ENCODE measurements at places on chromosomes 4 and X.

- no peak for DNase-seq
Measured at GRCh38 chrX:317424-318067, 1.1 kb downstream of the GTPBP6 start.

DNA sequence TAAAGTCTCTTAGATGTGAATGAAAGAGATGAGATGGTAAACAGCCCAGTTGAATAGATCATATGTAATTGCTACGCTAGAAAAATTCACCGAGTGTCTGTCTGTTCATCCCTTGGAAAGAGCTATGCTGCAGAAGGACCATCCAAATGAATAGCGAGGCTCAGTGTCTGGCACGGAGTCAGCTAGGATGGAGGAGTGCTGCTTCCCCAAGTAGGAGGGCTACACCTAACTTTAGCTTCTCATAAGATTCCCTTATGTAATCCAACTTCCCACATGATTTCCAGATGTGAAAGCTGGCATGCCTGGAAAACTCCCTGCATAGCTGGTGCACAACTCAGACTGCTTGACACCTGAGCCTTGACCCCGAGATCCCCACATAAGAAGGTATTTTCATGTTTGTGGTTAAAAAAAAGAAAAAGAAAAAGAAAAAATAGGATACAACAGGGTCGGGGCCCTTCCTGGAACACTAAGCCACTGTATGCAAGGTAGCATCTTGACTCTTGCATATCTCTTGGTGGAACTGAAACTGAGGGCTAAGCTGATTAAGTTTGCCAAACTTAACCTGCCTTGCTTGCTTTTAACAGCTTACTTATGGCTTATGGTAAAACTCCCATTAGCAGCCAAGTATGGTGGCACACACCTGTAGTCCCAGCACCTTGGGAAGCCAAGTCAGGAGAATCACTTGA, 82.3 kb downstream of the FREM3 start:
- no peak for DNase-seq

- DNase-seq, result no peak
Measured at GRCh38 chr4:118773429-118773792, 62.5 kb downstream of the SEC24D start.

DNA sequence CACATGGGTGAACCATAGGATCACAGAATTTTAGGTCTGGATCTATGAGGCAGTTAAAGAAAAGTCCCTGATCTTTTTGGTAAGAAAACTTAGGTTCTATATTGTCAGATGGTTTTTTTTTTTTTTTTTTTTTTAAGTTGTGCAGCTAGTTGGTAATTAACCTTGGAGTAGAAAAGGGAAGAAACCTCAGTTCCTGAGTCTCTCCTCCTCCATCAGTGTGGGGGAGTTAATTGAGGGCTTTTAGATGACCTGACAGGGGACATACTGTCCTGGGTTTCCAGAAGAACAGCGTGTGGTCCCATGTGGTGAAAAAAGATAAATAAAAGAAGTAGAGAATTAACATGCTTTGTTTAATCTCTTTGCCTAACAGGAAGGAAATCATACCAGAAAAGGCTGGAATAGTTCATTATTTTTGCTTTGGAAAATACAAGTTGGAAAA, 123.7 kb downstream of the ARHGAP10 start:
- DNase-seq, result no peak

GRCh38 chr4:77921701-77922100, 59.1 kb downstream of the MRPL1 start:
- DNase-seq, result no peak

GRCh38 chrX:63746278-63746677, 38.7 kb downstream of the ARHGEF9 start:
- DNase-seq, result no peak

DNA sequence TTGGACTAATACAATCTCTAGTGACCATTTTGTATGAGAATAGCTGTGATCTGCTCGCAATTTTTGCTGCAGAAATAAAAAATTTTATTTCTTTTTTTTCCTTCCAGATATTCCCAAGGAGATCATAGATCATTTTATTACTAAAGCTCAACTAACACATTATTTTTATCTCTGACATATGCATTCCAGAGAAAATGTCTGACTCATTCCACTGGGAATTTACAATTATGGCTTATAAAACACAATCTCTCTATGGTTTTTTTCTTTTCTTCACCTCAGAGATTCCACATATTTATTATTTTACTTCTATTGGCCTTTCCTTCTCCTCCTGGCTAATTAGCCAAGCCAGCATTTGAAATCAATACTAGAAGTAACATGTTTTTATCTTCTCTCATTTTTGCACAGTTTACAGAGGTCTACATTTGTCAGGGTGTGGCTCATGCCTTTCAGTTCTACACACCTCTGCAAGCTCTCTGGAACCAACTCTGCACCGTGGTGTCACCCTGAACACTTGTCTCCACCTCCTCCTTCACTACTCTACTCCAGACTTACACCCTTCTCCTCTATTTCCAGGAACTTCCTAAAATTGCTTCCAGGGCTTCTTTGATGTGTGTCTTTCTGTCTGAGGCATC, 59.8 kb upstream of the GPM6A start:
- no peak for DNase-seq

- DNase-seq, result no peak
Measured at GRCh38 chrX:123743312-123743711, 10.5 kb upstream of the THOC2 start.

- no peak for DNase-seq
Measured at GRCh38 chr4:62053974-62054373, 853.8 kb downstream of the ADGRL3 start.

GRCh38 chr4:17033025-17033767, 134.8 kb upstream of the LDB2 start:
- no peak for DNase-seq

DNA sequence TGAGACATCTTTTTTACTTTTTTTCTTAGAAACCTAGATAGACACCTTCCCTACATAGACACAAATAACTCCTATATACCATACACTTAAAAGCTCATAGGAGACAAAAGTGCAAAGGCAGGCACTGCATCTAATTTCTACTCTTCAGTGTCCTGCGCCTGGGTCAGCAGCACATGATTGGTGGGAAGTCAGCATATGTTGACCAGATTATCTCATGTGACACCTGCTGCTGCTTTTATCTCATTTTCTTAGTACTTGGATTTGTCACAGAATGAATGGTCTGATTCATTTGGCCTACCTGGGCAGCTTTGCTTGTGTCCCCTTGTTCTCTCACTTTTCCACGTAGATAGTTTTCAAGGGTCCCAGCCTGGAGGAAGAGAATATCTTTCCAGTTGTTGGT, 24.9 kb upstream of the LNX1 start:
- no peak for DNase-seq

GRCh38 chr4:3366893-3367775, 74.3 kb downstream of the RGS12 start:
- DNase-seq, result no peak

DNA sequence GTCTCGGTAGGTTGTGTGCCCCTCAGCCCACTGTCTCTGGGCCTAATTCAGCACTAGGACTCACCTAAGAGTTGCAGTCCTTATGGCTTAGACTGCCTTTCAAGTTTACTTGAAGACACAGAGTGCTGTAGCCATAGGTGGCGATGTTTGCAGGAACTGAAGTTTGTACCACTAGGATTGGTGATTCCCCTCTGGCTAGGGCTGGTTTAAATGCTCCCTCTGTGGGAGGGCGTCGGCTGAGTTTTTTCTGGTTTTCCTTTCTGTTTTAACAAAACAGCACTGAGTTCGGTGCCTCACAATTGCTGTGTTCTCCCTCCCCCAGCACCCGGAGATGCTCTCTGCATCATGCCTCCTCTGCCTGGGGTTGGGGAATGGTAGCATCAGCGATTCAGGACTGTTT, 480.9 kb downstream of the PCDH11X start:
- DNase-seq, result no peak

- DNase-seq, result no peak
Measured at GRCh38 chrX:124829930-124830329, 483.6 kb downstream of the SH2D1A start.

DNA sequence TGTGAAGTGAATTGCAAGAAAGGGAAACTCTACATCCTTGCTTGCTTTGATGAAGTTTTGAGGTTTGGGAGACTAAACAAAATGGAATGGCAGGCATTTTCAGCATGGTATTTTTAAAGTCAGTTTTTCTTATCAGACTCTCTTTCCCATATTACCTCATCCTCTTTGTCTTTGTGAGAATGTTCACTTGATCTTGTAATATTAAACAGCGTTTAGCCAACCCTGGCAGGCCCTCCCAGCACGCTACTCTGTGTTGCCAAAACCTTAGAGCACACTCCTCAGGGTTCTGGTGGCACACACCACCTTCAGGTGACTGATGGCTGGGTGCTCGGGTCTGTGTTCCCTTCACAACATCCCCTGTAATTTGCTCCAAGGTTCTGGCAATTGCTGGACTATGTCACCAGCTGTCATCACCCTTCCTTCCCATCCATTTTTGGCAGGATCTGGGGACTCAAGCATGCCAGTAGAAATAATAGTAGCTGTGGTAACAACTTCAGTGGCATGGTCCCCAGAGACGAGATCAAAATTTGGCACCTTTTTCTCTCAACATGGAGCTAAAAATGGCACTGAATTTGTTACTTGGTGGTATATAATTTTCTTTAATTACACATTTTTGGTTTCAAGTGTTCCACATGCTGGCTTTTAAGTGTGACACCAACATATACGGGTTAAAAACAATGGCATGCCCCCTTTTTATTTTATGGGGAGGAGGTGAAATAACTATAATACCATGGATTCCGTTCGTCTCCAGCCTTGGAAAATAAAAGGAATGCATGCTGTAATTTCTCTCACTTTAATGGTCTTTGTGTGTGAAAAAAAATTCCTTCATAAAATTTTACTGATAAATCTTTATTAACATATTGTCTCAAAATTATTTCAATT, 273.1 kb downstream of the DCTD start:
- DNase-seq, result no peak

DNA sequence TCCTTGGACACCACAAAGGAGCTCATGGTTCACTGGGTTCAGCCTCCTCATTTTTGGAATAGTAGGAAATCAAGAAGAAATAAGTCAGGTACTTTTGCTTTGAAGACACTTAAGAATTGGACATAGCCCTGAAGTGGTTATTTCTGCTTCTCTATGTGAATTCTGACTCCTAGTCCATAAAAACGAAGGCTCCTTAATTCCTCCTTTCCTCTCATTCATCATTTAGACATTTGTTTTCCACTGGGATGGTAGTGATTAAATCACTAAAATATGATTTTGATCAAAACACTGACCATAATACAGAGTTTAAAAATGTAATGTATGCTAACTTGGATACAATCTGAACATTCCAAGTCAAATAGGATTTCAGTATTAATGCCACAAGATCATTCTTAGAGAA, 34.7 kb upstream of the CYP2U1 start:
- DNase-seq, result no peak

DNA sequence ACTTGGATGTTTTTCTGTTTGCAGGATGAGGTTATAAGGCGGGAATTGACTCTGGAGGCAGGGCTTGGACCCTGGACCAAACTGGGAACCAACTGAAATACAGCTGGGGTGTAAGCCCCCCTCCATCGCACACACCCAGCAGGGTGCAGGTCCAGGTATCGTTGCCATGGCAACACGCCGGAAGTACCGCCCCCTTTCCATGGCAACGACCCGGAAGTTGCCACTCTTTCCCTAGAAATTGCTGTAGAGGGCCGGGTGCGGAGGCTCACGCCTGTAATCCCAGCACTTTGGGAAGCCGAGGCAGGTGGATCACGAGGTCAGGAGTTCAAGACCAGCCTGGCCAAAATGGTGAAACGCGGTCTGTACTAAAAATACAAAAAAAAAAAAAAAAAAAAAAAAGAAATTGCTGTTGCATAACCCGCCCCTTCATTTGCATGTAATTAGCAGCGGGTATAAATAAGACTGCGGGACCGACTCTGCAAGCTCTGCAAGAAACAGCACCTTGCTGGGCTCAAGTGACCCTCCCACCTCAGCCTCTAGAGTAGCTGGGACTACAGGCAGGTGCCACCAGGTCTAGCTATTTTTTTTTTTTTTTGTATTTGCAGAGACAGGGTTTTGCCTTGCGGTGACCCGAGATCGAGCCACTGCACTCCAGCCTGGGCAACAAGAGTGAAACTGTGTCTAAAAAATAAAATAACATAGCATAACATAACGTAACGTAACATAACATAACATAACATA, 139.6 kb downstream of the CRLF2 start:
- DNase-seq, result no peak

- DNase-seq, result no peak
Measured at GRCh38 chr4:88446124-88446523, 10.8 kb upstream of the HERC5 start.

DNA sequence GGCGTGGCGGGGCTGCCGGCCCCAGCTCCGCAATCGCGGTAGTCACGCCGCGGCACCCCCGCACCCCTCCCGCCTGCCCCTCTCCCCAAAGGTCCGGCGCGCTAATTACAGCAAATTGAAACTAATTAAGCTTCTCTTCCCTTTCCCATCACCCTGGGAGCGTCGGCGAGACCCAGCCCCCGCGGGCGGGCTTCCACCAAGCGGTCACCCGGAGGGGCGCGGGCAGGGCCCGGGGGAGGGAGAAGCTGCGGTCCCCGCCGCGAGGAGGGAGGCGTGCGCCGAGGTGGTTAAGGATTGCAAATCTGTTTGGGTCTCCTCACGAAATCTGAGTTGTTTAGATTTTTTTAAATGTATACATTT, 13.1 kb downstream of the ARX start:
- DNase-seq, result no peak

All from progenitor cell of endocrine pancreas (in vitro differentiated cells).